HCT116 (cell line): ENCODE measurements at places on chromosomes 2 and 18.
A peak's percentile ranks its signal among the peaks of the same experiment; 100 is the strongest.

GRCh38 chr2:54228945-54229344 is 27.1 kb downstream of the TSPYL6 start:
- DNase-seq: no peak

GRCh38 chr18:46624127-46624526 is 32.9 kb downstream of the LOXHD1 start:
- no peak for DNase-seq

DNA sequence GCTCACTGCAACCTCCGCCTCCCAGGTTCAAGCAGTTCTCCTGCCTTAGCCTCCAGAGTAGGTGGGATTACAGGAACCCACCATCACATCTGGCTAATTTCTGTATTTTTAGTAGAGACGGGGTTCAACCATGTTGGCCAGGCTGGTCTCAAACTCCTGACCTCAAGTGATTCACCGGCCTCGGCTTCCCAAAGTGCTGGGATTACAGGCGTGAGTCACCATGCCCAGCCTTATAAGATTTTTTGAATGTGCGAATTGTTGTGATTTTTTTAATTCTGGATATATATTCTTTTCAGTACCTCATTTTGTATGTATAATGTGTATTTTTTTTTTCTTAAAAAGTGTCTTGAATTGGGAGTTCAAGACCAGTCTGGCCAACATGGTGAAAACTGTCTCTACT is 42.0 kb upstream of the CCDC150 start:
- no peak for DNase-seq

GRCh38 chr2:67878743-67879142 is 184.1 kb downstream of the C1D start:
- DNase-seq: no peak

- no peak for DNase-seq
Observed at GRCh38 chr2:188450732-188451483, 159.2 kb downstream of the GULP1 start.

- peak; percentile 10 for DNase-seq
Observed at GRCh38 chr18:49690312-49690711, 123.0 kb downstream of the ACAA2 start.

- DNase-seq: peak; percentile 73
Observed at GRCh38 chr2:150485871-150486538, 1.5 kb downstream of the RND3 start.
